ENCODE measurements at places on chromosomes 2 and 18.

- no peak for DNase-seq
Measured at GRCh38 chr2:195648787-195649186, 8.2 kb upstream of the SLC39A10 start.

- DNase-seq, result no peak
Measured at GRCh38 chr2:162252153-162252552, 8.9 kb upstream of the FAP start.

DNA sequence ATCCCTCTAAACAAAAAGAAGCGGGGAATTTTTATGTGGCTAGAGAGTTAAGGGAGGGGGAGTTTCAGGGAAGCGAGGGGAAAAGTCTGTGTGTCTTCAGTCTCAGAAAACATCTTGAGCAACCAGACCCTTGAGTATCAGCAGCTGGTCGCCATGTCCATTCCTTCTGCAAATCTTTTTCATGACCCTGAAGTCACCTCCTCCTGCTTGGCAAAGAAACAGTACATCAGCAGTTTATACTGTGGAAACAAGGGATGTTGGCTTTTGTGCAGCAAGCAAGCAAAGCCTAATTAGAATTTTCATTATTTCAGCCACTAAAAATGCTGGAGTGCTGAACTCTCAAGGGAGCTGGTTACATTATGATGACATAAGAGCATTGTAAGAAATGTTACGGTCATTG, 187.4 kb upstream of the SLC8A1 start:
- DNase-seq, result no peak

- no peak for DNase-seq
Measured at GRCh38 chr2:95277246-95277906, 3.1 kb downstream of the PROM2 start.

DNA sequence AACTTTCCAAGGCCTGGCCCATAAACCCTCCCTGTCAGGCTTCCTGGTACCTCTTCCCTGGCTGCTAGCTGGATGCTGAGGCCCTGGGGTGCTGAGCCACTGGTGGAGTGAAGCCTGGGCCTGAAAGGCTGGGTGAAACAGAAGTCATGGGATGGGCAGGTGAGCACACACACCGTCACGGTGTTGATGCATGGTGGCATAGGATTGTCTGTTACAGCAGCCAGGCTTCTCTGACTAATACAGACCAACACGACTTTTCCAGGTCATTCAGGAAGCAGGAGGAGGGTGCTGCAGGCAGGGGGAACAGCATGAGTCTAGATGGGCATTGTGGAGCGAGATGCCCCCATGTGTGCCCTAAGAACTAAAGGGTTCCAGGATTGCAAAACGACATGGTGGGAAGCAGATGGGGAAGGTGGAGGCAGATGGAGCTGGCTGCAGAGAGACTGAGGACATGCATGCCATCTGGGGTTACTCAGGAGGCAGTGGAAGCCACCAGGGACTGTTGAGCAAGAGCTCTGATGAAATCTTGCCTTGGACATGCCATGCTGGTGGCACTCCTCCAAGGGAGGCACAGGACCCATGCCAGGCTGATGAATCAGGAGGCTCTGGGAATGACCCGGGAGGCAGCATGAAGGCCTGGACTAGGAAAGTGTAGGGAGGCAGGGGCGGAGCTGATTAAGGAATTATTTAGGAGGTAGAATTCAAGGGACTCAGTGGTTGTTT, 480.9 kb downstream of the TSN start:
- no peak for DNase-seq

GRCh38 chr2:30224151-30224550, 7.2 kb upstream of the LBH start:
- DNase-seq, result no peak

GRCh38 chr2:18373664-18374063, 186.8 kb downstream of the RDH14 start:
- no peak for DNase-seq

DNA sequence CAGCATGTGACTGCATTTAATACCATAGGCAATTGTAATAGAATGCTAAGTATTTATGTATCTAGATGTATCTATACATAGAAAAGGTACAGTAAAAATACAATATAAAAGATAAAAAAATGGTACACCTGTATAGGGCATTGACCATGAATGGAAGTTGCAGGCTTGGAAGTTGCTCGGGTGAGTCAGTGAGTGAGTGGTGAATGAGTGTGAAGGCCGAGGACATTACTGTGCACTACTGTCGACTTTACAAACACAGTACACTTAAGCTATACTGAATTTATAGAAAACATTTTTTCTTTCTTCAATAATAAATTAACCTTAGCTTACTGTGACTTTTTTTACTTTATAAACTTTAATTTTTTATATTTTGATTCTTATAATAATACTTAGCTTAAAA, 8.9 kb downstream of the DIS3L2 start:
- no peak for DNase-seq

DNA sequence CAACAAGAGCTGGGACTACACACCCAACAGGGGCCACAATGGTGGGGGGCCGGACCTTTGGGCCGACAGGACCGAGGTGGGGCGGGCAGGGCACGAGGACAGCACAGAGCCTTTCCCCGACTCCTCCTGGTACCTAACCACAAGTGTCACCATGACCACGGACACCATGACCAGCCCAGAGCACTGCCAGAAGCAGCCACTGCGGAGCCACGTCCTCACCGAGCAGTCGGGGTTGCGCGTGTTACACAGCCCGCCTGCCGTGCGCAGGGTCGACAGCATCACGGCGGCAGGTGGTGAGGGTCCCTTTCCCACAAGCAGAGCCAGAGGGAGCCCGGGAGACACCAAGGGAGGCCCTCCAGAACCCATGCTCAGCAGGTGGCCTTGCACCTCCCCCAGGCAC, 119.5 kb downstream of the MTCL1 start:
- no peak for DNase-seq

DNA sequence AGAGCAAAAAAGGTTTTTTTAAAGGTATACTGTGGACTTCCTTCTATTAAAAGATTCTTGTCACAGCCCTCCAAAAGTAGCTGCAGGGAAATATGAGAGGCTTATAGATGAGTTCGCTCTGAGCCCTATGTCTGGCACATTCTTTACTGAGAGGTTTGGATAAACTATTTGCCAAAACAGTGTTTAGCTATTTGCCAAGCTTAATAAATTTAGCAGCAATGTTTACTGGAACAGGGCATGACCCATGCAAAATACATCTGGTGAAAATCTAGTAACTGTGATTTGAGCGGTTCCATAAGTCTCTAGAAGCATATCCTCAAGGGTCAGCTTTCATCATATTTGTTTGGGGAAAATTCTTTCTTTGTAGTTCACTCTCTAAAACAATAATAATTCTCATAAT, 1696.7 kb upstream of the PIK3C3 start:
- peak; percentile 23 for DNase-seq

Measured in mesenchymal stem cell (in vitro differentiated cells and primary cell).